ENCODE measurements at places on chromosomes 13 and 19.
A peak's percentile ranks its signal among the peaks of the same experiment; 100 is the strongest.

DNA sequence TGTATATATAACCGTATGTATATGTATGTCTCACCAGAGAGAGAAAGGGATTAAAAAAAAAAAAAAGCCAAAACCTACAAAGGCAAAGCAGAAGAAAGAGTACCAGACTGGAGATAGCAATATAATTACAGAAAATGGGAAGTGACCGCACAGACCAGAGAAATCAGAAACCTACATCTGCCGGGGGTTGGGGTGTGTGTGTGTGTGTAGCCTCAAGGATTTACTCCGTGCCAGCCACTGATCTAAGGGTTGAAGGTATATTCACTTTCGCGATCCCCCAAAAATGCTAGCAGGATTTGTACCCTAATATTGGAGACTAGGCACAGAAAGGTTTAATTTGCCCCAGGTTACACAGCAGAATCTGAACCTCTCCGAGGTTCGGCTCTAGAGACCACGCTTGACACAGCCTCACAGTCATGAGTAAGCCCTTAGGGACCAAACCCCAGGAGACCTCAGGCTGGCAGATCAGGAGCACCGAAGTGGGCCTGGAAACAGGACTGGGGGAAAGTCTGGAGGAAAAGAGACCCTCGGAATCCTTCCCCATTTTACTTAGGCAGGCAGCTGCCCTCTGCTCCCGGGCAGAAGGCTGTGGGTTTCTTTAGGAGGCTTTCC is 14.8 kb downstream of the ARL11 start:
- DNase-seq, result no peak

GRCh38 chr13:65724226-65724625 is 1505.9 kb downstream of the PCDH9 start:
- DNase-seq, result no peak

- no peak for DNase-seq
These were observed 41.3 kb upstream of the RCBTB2 start for GRCh38 chr13:48574041-48574796.

DNA sequence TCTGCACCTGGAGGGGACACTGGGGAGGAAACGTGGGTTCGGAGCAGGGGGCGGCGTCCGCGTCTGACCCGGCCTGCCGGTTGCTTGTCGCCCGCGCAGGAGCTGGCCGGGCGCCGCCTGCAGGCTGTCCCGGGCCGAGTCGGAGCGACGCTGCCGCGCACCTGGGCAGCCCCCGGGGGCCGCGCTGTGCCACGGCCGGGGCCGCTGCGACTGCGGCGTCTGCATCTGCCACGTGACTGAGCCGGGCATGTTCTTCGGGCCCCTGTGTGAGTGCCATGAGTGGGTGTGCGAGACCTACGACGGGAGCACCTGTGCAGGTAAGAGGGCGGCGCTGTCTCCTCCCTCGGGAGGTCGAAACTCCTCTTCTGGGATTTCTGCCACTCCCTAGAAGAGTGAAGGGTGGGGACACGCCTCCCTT is 1.3 kb downstream of the ITGBL1 start:
- DNase-seq, result no peak

DNA sequence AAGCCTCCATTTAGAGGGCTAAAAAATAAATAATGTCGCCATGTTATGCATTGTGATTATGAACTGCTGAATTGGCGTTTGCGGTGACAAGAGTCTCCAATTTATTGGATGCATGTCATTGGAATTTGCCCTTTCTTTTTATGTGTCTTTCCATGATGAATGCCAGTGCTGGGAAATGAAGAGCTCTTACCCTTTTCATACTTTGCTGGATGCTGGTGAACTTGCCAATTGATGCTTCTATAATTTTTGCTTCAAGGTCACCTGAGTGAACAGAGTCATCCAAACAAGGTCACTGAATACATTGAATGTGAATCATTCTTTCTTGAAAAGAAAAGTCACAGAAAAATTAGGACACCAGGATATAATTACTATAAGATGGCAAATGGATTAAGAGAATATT is 348.2 kb downstream of the OXGR1 start:
- DNase-seq, result no peak

GRCh38 chr13:100526318-100527000 is 62.1 kb downstream of the GGACT start:
- DNase-seq, result no peak

DNA sequence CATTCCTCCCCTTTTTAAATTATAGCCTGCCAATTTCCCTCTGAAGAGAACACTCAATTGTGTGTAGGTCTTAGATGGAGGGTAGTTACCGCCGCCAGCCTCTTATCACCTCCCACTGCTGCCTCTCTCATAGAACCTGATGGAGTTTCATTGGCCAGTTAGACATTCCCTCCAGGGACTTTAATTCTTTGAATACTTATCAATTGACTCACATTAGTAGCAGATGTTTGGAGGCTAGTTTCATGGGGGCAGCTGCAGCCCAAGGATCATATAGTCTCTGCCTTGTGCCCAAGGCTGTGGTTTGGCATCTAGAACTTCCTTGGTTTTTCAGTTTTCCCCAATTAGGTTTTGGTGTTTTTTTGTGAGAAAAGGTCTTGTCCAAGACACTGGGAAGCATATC is 318.9 kb upstream of the HTR2A start:
- DNase-seq, result no peak

GRCh38 chr19:41808663-41809566 is 12.5 kb downstream of the CEACAM3 start:
- DNase-seq, result no peak

- DNase-seq, result no peak
These were observed 29.2 kb downstream of the ATP11A start for GRCh38 chr13:112719016-112719415.

DNA sequence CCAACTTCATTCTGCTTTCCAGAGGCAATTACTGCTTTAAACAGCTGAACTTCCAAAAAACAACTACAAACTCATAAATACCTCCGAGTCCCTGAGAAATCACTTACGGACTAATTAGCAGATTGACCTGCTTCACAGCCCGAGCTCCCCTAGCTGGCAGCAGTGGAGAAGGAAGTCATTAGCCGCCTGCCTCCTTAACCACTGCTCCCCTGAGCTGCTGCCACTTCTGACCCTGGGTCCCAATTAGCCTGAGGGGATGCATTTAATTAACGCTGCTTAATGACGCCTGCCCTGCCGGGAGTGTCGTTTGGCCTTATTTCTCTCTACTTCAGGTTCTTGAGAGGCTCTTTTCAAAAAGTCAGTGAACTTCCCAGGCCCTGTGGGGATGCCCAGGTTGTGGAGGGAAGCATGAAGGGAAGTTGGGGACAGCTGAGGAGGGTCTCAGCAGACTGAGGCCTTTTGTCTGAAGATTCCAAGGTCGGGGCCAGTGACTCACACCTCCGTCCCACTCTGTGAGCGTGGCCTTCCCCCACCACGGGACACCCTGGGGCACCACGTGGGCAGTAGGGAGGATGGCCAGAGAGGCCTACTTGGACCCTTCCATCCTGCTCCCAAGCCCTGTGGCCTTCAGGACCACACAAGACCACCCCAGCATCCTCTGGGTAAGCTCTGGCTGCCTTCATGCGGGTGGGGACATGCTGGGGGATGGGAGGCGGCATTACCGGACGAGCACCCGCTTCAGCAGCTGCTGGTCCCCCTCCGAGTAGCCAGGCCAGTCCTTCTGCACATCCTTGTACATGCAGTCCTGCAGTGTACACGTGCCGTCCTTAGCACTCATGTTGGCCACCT is 19.8 kb upstream of the ISYNA1 start:
- no peak for DNase-seq

GRCh38 chr19:42442833-42443232 is at the start of gene CXCL17:
Gene CXCL17 (minus strand): TSS chr19:42442946. CDS start chr19:42442832, 114 bp downstream.
- DNase-seq, result no peak

- no peak for DNase-seq
These were observed 153.3 kb upstream of the VSTM2B start for GRCh38 chr19:29372461-29372860.

DNA sequence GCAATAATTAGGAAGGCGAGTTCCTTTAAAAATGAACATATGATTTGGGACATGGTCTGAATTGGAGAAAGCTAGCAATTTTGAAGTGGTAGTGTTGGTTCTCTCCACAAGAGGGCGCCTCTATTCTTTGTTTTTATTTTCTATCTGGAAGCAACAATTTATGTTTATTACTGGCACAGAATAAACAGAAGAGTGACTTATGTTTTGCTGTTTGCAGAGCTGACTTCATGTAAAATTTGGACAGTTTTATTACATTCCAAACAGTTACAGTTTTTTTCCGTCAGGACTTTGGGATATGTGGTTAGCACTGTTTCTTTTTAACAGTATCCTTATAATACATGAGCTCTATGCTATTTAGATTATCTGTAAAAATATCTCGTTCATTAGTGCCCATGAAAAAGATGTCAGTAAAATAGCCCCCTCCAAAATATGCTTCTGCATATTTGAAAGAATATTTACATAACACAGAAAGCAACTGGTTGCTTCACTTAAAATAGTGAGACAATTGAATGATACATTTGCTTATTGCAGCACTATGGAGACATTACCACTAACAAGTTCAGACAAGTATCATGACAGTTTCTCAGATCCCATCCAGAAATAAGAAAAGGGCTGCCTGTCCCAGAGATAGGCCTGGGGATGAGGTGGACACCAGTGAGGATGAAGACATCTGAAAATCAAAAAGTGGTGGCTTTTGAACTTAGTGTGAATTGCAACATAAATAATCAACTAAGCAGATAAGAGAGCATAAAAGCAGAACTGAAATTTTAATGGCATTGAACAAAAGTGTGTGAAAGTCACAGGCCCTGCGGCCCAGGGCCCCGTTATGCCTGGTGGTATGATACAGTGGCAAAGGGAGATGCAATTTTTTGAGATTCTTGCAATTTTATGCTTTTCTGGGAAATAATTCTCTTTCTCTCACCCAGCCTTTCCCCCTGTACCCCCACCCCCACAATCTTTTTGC is 32.3 kb upstream of the FGF9 start:
- no peak for DNase-seq

GRCh38 chr13:50403311-50403710 is 388.1 kb downstream of the KCNRG start:
- DNase-seq, result no peak

DNA sequence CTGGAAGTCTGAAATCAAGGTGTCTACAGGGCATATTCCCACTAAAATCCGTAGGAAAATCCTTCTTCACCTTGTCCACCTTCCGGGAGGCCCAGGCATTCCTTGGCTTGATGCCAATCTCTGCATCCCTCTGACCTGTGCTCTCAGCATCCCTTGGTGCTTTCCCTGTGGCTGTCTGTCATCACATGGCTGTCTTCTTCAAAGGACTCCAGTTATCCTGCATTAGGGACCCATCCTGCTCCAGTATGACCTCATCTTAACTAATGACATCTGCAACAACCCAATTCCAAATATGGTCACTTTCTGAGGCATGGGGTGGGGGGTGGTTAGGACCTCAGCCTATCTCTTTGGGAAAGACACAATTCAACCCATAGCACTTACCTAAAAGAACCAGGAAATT is 423.8 kb downstream of the IRS2 start:
- DNase-seq, result no peak

- peak; percentile 26 for DNase-seq
These were observed 7.7 kb downstream of the TECR start for GRCh38 chr19:14536926-14537692.
